ENCODE measurements at places on chromosomes 1 and 21.

DNA sequence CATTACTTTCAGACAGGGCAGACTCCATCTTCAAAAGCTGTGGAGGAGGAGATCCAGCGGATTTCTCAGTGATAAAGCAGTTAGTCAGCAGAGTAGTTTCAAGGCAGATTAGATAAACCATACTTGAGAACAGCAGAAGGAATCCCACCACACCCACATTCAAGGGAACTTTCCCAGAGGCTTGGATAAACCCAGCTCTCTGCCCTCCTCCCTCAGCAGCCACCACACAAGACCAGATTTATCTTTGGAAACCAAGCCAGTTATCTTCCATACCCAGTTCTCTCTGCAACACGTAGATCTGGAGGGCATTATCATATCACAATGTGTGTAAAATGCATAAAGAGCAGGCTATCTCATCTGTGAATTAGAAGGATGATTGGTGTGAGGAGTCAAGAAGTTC lies 40.2 kb downstream of the GFI1 start:
- no peak for DNase-seq

- peak; percentile 49 for DNase-seq
Observed at GRCh38 chr1:63674238-63674864, 81.1 kb downstream of the PGM1 start.

GRCh38 chr1:2443277-2444137 lies 31.1 kb upstream of the PEX10 start:
- no peak for DNase-seq

DNA sequence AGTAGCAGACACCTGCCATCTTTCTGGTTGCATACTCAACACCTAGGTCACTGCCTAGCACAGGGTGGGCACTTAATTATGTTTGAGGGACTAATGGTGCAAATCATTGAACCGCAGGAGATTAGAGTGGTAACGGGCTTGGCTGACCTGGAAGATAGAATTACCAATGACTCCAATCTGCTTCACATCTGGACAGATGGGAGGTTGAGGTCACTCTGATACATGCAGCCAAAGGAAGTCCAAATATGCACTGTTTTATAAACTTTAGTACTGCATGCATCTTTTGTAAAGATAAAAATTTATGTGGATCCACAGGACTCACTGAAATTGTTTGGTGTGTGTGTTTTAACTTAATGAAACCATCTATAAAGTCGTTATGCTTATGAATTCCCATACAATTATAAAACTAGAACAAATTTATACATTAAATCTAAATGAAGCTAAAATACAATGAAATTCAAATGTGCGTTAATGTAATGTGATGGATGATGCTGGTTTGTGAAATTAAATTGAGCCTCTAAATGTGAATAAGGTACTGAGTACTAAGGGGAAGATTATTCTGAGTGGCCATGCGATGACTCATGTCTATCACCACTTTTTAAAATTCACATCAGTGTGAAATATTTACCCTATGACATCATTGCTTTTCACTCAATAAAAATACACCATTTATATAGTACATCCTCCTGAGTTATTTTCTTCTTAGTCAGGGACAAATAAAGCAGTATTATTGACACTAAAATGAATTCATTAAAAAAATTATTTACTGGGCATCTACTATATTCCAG lies 224.7 kb upstream of the FAM78B start:
- no peak for DNase-seq

GRCh38 chr1:88216441-88216840 lies 467.6 kb upstream of the PKN2 start:
- DNase-seq = no peak

- no peak for DNase-seq
Observed at GRCh38 chr1:81681601-81682266, 119.0 kb upstream of the ADGRL2 start.

DNA sequence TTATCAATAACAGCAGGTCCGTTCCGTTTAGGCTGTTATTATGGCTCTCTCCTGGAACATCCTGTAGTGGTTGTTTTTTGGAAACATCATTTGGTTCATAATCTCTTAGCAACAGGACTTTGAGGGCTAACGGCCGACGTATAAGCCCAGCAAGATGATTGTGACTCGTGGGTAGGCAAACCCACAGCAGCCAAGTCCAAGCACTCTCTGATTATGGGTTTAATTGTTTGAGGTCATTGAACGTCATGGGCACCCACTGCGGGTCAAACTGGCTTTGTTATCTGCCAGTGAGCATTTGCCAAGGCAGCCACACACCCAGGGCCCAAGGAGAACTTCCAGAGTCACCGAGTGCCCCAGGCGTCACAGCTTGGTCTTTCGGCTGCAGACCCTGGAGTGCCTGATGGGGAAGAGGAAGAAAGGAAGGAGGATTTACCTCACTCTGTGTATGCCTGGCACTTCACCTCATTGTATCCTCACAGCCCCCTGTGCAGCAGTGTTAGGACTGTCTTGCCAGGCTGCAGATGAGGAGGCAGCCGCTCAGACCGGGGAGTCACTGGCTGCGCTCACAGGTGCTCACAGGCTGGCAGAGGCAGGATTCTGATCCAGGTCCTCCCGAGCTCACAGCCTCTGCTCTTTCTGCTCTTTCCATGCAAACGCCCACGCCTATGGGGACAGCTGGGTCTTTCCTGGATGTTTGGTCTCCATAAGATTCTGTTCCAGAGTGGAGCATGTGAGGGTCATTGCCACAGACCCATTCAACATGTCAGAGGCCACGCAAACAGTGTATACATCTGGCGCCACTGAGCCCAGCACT lies 30.8 kb upstream of the EPS8L3 start:
- DNase-seq = no peak

GRCh38 chr1:100700586-100700985 lies 19.0 kb upstream of the VCAM1 start:
- DNase-seq = no peak

- DNase-seq = no peak
Observed at GRCh38 chr1:109243221-109243620, 6.1 kb upstream of the CELSR2 start.

GRCh38 chr21:26138615-26139257 lies 31.8 kb downstream of the APP start:
- no peak for DNase-seq

DNA sequence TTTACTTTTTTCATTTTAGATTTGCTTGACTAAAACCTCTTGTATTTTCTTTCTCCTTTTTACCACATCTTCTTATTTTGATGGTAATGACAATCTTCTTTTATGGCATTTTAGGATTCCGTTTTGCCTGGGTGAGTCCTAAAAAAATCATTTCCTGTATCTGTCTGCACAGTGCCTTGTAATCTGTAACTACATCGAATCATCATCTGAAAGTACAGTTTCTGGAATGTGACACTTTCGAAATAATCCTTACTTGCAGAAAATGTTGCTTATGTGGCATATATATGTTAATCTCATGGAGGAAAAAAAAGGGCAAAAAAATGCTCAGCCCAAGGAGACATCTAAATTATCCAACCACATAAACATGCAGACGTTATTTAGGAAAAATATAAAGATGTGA lies 29.0 kb downstream of the GREM2 start:
- DNase-seq = no peak

DNA sequence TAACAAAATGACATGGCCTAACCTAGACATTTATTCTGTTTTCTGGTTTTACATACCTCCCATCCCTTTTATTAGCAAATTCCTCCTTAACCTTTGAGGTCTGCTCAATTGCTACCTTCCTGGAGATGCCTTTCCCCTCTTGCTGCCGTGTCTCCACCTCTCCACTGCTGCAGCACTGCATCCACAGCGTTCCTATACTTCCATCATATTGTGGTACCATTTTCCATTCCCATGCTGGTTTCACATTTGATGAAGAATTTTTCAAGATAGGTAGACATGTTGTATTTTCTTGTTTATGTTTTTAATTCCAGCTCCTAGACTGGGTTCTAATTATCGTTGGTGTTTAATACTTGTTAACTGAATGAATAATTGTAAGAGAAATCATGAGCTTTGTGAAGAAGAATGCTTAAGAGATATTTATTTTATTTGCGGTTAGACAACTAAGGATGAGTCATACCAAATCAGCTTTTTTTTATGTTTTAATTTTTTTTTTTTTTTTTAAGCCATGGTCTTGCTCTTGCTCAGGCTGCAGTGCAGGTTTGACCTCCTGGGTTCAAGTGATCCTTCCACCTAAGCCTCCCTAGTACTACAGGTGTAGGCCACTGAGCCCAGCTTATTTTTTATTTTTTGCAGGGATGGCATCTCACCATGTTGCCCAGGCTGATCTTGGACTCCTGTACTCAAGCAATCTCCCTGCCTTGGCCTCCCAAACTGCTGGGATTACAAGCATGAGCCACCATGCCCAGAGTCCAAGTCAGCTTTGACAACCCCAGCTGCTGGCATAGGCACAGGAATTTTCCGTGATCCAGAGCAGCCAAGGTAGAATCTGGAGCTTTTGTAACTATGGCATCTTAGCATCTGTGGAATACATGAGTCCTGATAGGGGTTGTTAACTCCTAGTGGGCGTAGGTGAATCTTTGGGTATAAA lies 44.0 kb downstream of the ATP6V1G3 start:
- no peak for DNase-seq

GRCh38 chr1:10177876-10178275 lies 32.5 kb upstream of the KIF1B start:
- DNase-seq = no peak

DNA sequence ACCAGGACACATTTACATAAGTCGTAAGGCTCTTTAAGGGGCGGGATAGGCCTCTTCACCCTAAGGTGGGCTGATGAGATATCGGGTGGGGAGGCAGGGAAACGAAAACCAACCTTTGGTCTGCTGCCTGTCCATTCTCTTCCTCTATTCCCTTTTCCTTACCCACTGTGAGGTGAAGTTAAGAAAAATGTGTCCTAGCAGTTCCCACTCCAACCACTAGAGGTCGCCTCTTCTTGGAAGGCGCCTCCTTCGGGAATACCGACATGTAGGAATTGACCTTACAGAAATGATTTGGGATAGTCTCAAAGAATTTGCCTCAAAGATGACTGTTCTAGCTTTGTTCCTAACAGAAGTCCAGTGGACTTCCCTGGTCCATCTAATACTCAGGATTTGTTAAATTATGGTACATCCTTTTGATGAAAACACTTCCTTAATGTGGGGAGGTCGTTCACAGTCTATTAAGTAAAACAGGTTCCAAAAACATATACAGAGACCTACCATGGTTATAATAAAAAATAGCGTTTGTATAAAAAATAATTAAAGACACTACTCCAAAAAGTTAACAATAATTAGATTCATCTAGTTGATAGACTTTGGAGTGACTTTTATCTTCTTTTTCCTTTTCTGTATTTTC lies 14.1 kb downstream of the AZIN2 start:
- peak; percentile 50 for DNase-seq

- no peak for DNase-seq
Observed at GRCh38 chr1:27343639-27344025, 1.8 kb downstream of the SYTL1 start.

GRCh38 chr1:7967196-7967595 lies 5.7 kb downstream of the PARK7 start:
- no peak for DNase-seq

- DNase-seq = no peak
Observed at GRCh38 chr1:69230208-69230607, 337.5 kb upstream of the LRRC7 start.

DNA sequence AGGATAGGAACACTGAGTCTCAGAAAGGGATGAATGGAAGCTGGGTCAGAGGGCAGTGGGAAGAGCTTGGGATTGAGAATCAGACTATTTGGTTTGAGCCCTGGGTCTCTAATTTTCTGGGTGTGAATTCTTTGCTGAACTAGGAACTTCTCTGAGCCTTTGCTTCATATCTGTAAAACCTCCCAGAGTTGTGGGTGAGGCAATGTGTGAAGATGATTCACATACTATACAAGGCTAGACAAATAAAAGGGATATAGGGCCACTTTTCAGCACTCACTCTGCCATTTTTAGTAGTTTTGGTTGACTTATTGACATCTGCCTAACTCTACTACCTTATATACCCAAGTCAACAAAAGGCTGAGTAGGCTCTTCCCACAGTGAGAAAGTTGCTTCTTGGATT lies 77.7 kb upstream of the JUN start:
- DNase-seq = no peak

DNA sequence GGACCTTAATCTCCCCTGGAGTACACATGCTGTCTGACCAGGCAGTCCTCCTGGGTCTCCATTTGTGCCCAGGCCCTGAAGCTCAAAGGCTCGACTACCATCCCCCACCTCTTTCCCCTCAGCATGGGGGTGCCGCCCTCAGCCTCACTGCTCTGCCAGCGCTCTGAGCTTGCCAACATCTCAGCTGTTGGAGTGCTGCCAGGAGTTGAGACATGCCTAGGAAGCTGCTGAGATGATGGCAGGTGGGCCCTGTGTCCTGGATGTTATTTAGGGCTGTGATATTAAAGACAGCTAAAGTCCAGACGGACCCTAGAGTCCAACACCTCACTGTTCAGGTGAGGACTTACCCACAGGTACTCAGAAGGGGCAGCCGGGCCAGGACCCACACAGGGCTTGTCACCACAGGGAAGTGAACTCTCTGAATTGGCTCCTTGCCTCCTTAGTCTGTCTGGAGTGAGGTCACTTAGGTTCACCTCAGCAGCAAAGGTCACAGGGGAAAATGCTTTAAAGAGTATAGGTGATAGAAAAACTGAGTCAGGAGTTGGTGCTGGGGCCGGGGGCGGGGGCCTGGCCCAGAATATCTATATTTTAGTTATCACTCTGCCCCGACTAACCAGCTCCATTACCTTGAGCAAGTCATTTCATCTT lies 19.7 kb upstream of the KCNC4 start:
- no peak for DNase-seq

DNA sequence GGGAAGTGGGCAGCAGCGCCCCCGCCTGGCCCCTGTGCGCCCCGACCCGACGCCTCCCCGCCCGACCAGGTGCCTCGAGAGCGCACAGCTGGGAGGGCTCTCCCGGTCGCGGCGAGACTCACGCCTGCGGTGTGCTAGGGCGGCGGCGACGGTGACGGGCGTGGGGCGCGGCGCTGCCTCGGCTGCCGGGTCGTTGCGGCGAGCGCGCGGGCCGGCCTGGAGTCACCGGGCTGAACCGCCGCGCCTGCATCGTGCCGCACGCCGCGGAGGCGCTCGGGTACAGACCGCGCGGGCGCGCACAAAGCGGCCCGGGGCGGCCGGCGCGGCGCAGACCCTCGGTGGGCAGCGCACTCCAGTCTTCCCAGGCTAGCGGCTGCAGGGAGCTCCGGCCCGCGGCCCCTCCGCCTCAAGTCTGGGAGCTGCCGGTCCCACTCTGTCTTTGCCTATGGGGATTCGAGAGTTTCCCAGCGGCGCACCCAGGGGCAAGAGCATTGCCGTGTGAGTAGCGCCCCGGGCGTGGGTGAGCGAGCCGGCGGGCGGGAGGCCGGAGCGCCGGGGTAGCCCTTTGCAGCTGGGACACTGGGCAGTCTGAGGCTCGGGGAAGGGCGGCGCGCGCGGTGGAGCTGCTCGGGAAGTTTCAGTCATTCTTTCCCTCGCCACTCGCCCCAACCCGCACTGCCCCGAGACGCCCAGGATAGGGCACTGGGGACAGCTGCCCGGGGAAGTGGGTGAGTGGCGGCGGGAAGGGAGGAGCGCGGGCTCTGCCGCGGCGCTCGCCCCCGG lies at the start of gene SLC35F3:
TSS of gene SLC35F3 (plus strand) at position 44 of the 783 bp plus-strand sequence.
- DNase-seq = no peak

DNA sequence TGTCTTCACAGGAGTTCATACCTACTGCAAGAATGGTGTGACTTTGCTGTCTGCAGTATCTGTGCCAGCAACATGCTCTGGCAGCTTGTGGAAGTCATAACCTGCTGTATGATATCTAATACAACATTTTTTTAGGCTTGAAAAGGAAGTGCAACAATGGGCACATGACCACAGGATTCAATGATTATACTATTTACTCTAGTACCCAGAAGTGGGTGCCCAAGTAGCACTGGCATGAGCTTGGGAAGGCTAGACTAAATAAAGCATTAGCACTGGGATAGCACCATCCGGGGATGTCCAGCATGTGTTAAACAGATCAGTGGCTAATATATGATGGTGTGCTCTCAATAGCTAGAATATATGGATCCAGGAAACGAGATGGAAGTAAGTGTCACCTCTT lies 98.6 kb upstream of the PDE4B start:
- DNase-seq = no peak

All from NB4 (cell line).